Cardiac fibroblast (primary cell): ENCODE measurements at places on chromosomes 12 and 14.

DNA sequence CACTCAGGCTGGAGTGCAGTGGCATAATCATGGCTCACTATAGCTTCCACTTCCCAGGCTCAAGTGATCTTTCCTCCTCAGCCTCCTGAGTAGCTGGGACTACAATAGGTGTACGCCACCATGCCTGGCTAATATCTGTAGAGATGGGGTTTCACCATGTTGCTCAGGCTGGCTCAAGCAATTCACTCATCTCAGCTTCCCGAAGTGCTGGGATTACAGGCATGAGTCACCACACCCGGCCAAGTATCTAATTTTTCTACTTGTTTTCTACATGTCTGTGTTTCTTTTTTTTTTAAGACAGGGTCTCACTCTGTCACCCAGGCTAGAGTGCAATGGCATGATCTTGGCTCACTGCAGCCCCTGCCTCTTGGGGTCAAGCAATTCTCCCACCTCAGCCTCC lies 119.7 kb upstream of the MED13L start:
- DNase-seq = peak; percentile 53

- peak; percentile 81 for DNase-seq
Measured at GRCh38 chr12:16281157-16281556, 3.7 kb upstream of the SLC15A5 start.

DNA sequence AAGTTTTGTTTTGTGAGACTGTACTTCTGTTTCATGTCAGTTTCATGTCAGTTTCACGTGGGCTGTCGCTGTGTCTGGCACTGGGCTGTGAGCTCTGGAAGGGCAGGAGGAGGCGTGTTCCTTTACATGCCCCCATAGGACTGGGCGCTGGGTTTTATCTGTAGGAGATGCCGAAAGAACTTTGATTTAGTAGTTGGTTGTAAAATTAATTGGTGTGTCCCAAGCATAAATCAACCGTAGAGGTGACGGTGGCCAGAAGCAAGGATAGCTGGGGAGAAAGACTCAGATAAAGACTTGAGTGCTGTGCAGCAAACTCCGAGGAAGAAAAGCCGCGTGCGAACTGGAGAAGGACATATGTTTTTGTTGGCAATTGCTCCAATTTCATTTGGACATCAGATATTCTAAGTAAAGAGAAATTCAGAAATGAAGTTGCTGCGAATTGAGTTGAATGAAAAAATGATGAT lies 182.5 kb downstream of the VRK1 start:
- no peak for DNase-seq

DNA sequence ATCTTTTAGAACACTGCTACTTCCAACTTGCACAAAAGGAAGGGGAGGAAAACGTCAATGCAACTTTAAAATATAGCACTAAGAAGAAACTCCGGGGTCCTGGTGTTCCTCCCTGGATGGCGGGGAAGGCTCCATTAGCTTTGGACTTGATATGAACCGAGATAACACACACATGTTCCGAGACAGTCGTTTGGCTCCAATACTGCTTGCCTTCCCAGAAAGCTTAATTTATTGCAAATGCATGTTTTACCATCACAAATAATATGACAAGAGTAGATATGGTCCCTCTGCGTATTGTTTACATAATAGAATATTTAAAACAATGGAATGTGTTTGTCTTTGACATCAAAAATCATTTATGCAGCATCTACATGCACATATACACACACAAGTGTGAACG lies 87.6 kb upstream of the CLMN start:
- DNase-seq = no peak

GRCh38 chr12:120504587-120504986 lies 8.7 kb downstream of the DYNLL1 start:
- no peak for DNase-seq
